Left renal cortex interstitium (tissue), 4 donors: ENCODE measurements at places on chromosomes 2 and 18. TPM values are rescaled to one million over a fixed set of nuclear protein-coding genes. Genes with fewer than 3 reads are reported as not detected.

- DNase-seq: no peak
Observed at GRCh38 chr2:82993609-82994008, 1465.5 kb downstream of the SUCLG1 start.

Gene SCYGR6
- not detected for polyA plus RNA-seq

Gene PLGLB1
- polyA plus RNA-seq: 15.4 TPM

DNA sequence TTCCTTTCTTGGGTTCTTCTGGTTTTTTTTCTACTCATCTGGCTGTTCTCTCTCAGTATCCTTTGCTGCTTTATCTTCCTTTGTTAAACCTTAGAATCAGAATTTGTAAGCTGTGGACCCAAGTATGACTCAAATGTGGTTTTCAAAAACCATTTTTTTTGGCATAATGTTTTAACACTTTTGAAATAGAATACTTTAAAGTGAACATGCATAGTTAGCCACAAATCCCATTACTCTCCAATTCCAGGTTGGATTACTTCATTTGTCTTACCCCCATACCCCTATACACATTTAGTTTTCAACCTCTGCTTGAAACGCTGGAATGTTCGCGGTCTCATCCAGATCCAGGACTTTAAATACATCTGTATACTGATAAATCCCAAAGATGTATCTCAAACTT lies 29.1 kb downstream of the ALMS1 start:
- no peak for DNase-seq
